ENCODE measurements at places on chromosomes 6 and 20.

DNA sequence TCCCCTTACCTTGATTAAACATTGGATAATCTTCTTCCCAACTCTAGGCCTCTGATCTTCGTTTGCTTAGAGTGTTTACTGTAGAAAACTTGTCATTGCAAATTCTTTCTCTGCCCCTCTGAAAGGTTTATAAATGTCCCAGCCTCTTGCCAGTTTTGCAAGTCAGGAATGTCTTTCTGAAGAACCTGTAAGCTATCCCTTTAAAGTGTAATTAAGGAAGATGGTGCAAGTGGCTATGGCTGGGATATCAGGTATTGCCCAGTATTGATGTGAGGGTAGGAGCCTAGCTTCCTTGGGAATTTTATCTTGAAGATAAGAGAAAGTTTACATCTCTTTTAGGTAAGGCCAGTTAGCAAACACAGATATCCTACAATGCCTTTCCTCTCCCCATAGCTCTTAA, 211.0 kb upstream of the RIMS1 start:
- no peak for DNase-seq

GRCh38 chr20:46399401-46399800, 7.0 kb downstream of the ELMO2 start:
- no peak for DNase-seq

DNA sequence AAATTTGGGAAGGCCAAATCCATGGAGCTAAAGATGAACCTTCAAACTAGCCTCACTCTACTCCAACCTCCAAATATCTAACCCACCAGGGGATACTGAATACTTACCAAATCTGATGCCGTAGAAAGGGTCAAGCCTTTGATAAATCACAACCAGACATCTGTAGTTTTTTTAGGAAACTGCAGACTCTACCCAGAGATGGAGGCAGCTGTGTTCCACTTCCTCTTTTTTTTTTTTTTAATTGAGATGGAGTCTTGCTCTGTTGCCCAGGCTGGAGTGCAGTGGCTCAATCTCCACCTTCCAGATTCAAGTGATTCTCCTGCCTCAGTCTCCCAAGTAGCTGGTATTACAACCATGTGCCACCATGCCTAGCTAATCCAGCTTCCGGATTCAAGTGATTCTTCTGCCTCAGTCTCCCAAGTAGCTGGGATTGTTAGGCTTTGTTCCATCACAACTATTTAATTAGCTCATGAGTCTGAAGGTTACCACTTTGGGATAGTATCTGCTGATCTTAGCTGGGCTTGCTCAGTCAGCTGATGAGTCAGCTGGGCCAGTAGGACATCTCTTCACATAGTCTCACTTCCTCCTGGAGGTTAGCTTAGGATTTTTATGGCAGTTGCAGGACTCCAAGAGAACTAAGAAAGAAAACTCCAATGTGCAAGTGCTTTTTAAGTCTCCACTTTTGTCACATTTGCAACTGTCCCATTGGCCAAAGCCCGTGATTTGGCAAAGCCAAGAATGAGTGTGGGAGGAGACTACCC, 13.3 kb downstream of the FRK start:
- no peak for DNase-seq

GRCh38 chr6:17416806-17417205, 23.4 kb downstream of the CAP2 start:
- DNase-seq, result no peak

DNA sequence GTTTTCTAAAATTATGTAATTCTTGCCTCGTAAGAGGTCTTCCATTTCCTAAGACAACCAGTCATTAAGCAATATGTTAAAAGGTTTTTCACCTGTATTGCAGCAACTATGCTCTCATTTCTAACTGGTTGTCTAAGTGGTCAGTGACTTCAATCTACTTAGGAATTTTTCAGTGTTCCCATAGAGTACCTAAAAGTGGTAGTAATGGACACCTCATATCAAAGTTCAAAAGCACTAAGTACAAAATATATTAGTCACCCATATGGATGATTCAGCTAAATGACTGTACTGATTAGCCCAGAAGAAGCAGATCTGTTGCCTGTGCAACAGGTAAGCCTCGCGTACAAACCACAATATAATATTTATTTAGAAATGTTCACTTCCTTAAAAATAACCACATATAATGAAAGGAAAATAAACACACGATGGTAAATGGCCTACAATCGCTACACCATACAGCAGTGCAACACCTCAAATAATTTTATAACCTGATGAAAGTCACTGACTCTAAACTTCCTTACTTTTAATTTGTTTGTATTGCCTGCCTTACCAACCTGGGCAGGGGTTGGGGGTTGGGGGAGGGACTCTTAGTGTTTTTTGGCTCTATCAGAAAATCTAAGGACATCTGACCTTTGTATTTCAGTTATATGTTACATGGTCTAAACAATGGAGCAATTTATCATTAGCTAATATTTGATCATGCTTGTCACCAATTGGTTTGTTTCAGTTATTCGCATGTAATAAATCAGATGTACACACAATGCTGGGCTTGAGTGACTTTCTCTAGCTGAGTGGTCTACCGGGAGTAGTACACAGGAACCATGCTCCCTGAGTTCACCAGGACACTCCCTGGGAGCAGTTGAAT, 105.9 kb downstream of the HIVEP2 start:
- no peak for DNase-seq
